ENCODE measurements at places on chromosomes 5 and 9. TPM values are rescaled to one million over a fixed set of nuclear protein-coding genes. Genes with fewer than 3 reads are reported as not detected.

Gene IL31RA
- total RNA-seq: not detected

Gene PCDHB12
- total RNA-seq: 0.99 TPM

Gene LHX6
- 0.98 TPM for total RNA-seq

Gene LAMC3
- 9.2 TPM for total RNA-seq

- DNase-seq: no peak
Observed at GRCh38 chr9:23702311-23702922, 123.6 kb downstream of the ELAVL2 start.

DNA sequence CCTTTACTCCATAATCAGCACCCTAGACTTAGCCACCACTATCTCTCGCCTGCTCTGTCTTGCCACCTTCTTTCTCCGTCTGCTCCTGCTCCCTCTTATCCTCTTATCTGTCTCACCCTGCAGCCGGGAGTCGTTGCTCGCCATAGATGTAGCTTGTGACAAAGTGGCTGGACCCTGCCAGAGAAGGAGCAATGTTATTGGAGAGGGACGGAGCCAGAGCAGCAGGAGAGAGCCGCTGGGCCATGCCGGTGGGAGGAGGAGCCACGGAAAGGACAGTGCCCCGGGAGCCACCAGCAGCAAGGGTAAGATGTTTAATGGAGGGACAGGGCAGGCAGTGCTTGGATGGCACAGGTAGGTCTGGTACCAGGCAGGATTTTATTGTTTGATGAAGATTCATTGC is 137.3 kb downstream of the SEC61B start:
- DNase-seq: no peak

DNA sequence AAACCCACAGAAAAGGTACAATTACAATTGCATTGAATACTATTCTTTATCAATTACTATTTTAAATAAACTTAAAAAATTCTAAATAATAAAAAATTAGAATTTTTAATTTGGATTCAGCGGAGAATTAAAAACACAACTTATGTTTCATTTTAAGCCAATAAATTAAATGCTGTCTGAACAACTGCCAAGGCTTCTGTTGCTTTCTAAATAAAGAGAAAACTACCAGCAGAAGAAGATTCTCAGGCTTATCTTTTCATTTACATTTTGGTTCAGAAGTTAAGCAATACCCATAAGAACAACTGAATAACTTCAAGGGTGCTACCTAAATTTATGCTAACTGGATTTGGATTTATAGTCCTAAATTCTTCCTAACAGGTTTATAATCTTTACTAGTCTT is 150.0 kb upstream of the FTMT start:
- DNase-seq: no peak

- DNase-seq: peak; percentile 62
Observed at GRCh38 chr5:102959055-102959454, 160.9 kb downstream of the GIN1 start.

GRCh38 chr9:117034866-117035265 is 347.8 kb downstream of the TRIM32 start:
- DNase-seq: peak; percentile 27

- DNase-seq: no peak
Observed at GRCh38 chr9:97604901-97605645, 28.1 kb downstream of the TSTD2 start.

DNA sequence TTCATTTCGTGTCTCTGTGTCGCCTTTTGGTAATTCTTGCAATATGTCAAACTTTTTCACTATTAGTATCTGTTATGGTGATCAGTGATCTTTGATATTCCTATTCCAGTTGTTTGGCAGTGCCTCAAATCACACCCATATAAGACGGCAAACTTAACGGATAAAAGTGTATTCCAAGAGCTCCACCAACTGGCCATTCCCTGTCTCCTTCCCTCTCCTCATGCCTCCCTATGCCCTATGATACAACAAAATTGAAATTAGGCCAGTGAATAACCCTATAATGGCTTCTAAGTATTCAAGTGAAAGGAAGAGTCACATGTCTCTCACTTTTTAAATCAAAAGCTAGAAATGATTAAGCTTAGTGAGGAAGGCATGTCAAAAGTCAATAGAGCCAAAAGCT is 74.8 kb downstream of the CDK5RAP2 start:
- no peak for DNase-seq
